ENCODE measurements at places on chromosomes 7 and 10. TPM values are rescaled to one million over a fixed set of nuclear protein-coding genes. Genes with fewer than 3 reads are reported as not detected.

- no peaks in the 10 kb centered on the region for H3K27me3 ChIP-seq
- peaks cover 58% of the 10 kb centered on the region for H3K4me1 ChIP-seq
- H3K36me3 ChIP-seq: peaks cover 2% of the 10 kb centered on the region
- no peak overlapping the region for H3K27ac ChIP-seq
- no peak for DNase-seq
- no peak overlapping the region for H3K4me3 ChIP-seq
Observed at GRCh38 chr10:29959586-29959985, 99.8 kb downstream of the JCAD start.

DNA sequence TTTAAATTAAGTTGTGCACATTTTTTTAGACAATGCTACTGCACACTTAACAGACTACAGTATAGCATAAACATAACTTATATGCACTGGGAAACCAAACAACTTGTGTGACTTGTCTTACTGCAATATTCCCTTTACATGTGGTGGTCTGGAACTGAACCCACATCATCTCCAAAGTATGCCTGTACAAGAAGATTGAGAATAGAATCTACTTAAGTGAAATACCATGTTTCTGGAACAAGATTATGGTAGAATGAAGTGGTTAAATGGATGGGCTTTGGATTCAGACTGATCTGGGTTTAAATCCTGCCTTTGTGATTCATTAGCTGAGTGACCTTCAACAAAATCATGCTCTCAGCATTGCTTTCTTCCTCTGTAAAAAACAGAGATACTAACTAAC, 30.7 kb downstream of the CUL2 start:
- H3K36me3 ChIP-seq: peaks cover 31% of the 10 kb centered on the region
- H3K27ac ChIP-seq: no peak overlapping the region
- no peaks in the 10 kb centered on the region for H3K27me3 ChIP-seq
- no peak overlapping the region for H3K4me3 ChIP-seq

DNA sequence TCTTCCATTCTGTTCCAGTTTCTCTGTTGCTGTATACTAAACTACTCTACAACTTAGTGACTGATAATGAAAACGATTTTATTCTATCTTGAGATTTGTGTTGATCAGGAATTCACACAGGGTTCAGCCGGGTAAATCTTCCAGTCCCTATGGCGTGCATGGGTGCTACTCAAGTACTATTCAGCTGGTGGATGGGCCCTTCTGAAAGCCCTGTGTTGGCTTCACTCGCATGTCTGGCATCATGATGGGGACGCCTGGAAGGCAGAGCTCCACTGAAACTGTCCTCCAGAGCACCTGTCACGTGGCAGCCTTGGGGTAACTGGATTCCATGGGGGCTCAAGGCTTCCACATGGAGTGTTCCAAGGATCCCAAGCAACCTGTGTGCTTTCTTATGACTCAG, 86.0 kb upstream of the ZMIZ1 start:
- H3K27me3 ChIP-seq: no peaks in the 10 kb centered on the region
- H3K4me3 ChIP-seq: no peak overlapping the region
- H3K27ac ChIP-seq: no peak overlapping the region
- no peaks in the 10 kb centered on the region for H3K36me3 ChIP-seq
- DNase-seq: no peak
- peaks cover 17% of the 10 kb centered on the region for H3K4me1 ChIP-seq

GRCh38 chr10:19974554-19974953, 158.3 kb downstream of the PLXDC2 start:
- DNase-seq: no peak
- peaks cover 2% of the 10 kb centered on the region for H3K27me3 ChIP-seq
- peaks cover 2% of the 10 kb centered on the region for H3K36me3 ChIP-seq
- H3K4me3 ChIP-seq: no peak overlapping the region
- H3K4me1 ChIP-seq: peaks cover under 1% of the 10 kb centered on the region
- H3K27ac ChIP-seq: no peak overlapping the region

- no peaks in the 10 kb centered on the region for H3K36me3 ChIP-seq
- H3K27ac ChIP-seq: no peak overlapping the region
- no peak overlapping the region for H3K4me3 ChIP-seq
- H3K27me3 ChIP-seq: no peaks in the 10 kb centered on the region
- peaks cover 55% of the 10 kb centered on the region for H3K4me1 ChIP-seq
- no peak for DNase-seq
Observed at GRCh38 chr10:36278176-36278575, 636.1 kb upstream of the FZD8 start.

- H3K27me3 ChIP-seq: no peaks in the 10 kb centered on the region
- peaks cover 8% of the 10 kb centered on the region for H3K36me3 ChIP-seq
- peaks cover 40% of the 10 kb centered on the region for H3K4me1 ChIP-seq
Observed at GRCh38 chr7:17638727-17639126, 301.6 kb downstream of the SNX13 start.

Gene ZNF789
- total RNA-seq: 8.4 TPM

Gene MACROH2A2
- 36.5 TPM for total RNA-seq

Gene CPA4
- total RNA-seq: 23.6 TPM

Gene MYO3A
- not detected for total RNA-seq

Gene CYP26C1
- not detected for total RNA-seq

Gene OPN1SW
- not detected for total RNA-seq

Gene AS3MT
- 2.7 TPM for total RNA-seq

Gene RBM28
- total RNA-seq: 46.1 TPM

Gene C7orf57
- total RNA-seq: not detected

Gene ZC3HAV1
- total RNA-seq: 43.0 TPM

Measured in osteocyte (in vitro differentiated cells).